NK-92 treated with Interleukin-12 subunit alpha and Interleukin-12 subunit beta, amount 100 ng/mL, for 24 hours (cell line): ENCODE measurements at places on chromosomes 2 and 18.

GRCh38 chr18:43847164-43848091 is 570.1 kb upstream of the SYT4 start:
- DNase-seq: no peak

- DNase-seq: no peak
Measured at GRCh38 chr2:224997802-224998201, 44.5 kb downstream of the DOCK10 start.

GRCh38 chr18:4020026-4020425 is 435.1 kb downstream of the DLGAP1 start:
- no peak for DNase-seq

GRCh38 chr18:63074981-63075404 is 244.6 kb downstream of the BCL2 start:
- no peak for DNase-seq

DNA sequence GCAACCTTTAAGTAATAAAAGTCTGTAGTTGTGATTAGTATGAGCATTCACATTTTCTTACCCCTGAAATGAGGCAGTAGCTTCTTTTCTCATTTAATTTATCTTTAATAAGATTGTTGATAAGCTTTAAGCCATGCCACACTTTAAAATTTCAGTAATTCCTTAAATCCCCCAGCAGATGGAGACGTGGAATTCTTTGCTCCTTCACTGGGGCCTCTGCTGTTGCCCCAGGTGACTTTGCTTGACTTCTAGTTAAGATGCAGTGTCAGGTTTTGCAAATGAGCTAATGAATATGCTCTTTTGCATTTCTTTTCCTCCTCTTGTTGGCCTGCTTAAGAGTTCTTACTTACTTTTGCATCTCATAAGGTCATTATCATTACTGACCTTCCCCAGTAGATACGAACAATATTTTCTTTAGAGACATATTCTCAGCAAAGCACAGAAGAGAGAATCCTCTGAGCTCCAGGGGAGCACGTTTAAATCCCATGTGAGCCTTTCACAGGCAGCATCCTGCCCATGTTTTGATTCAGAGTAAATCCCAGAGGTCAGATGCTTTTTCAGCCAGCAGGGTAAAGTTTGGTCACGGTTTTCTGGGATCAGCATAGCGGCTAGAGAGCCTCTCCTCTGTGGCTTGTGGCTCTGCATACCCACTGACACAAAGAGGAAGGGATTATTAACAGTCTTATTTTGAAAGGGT is 222.9 kb downstream of the PTPRM start:
- DNase-seq: no peak

- no peak for DNase-seq
Measured at GRCh38 chr2:130910931-130911330, 74.2 kb downstream of the ARHGEF4 start.

DNA sequence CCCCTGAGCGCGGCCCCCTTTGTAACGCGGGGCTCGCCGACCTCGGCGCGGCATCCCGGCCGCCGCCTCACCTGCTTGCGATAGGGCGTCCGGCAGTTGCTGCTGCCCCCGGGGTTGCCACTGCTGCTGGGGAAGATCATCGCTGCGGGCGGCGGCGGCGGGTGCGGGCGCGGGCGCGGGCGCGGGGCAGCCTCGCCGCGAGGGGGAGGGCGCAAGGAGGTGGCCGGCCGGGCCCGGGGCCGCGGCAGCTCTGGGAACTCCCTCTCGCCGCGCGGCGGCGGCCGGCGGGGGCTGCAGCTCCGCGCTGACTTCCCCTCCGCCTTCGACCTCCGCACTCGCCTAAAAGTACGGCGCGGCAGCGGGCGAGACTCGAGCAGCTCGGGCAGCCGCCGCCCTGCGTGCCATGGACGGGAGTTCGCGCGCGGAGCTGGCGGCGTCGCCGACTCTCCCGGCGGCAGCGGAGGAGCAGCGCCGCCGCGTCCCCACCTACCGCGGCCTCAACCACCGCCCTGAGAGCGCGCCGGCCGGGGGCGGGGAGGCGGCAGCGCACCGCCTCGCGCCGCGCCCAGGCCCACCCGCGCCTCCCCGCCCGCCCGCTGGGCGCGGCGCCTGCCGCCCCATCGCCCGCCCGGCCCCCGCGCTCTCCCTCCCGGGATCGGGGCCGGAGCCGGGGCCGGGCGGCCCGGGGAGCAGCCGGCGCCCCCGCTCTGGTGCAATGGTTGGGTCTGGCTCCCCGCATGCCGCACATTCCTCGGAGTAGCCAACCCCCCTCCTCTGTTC is 86.0 kb downstream of the RBMS1 start:
- DNase-seq: peak; percentile 63

- DNase-seq: no peak
Measured at GRCh38 chr18:28855524-28855923, 678.6 kb upstream of the CDH2 start.

DNA sequence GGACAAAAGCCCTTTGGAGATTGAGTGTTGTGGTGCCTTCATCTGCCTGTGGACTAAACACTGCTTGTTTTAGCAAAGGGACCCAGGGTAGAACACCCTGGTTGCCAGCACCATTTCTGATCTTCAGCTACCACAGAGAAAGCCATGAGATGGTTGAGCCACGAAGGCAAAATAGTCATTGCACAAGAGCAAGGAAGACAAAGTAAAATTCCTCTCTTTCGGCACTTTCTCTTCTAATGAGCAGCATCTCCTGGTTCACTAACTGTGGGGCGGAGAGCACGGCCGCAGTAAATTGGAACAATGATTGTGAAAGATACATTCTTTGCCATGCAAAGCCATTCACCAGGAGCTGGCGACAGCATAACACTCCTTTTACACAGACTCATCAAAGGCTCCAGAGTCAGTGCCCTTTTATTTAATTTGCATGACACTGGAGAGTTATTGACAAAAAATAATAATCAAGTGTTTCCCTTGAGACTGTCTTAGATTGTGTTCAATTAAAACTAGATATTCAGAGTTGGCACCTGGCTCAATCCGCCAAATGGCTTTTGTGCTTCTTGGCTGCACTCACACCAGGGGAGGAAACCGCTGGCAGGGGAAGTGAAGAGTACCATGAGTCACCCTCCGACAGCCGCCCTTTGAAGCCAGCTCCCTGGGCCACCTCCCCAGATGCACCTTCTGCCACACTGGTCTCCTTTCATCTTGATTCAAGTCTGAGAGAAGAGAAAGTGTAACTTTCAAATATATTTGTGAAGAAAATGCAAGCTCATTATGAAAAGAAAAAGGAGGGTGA is 100.5 kb upstream of the MEIS1 start:
- no peak for DNase-seq

DNA sequence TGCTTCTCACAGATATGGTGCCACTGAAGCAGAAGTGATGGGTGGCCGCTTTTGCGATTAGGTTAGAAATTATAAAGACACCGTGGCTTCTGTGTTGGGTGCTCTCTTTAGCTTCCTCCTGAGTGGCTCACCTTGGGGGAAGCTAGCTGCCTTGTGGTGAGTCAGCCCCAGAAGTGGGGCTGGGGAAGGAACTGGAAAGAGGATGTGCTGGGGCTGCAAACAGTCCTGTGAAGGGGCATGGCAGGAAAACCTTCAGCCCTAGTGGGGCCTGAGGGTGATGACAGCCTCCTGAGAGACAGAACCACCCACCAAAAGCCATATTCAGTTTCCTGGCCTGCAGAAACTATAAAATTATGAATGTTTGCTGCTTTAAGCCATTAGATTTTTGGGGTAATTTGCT is 8.9 kb upstream of the ASB18 start:
- no peak for DNase-seq

DNA sequence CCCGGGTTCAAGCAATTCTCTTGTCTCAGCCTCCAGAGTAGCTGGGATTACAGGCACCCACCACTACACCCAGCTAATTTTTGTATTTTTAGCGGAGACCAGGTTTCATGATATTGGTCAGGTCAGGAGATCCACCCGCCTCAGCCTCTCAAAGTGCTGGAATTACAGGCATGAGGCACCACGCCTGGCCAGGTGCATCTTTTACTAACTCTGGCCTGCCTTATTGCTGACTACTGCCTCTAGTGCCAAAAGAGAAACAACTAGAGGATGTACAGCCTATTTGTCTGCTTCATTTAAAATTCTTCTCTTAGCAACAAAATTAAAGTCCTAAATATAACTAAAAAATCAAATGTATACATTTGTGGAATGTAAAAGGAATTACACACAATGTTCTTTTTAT is 115.4 kb downstream of the BMPR2 start:
- DNase-seq: no peak

DNA sequence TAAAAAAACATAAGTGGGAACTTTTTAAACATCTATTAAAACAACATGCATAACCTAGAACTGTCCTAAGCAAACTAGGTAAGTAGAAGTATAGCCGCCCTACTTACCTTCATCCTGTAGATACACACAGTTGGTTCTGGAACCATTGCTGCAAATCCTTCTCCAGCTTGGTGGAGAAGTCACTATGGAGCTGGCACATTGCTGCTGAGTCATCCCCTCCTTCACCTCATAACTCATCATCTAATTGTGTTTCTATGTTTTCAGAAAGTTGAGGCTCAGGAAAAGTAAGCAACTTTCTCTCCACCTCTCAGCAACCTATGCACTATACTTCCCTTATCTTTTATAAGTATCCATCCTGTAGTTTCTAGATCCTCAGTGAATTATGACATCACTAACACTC is 269.8 kb upstream of the MMADHC start:
- DNase-seq: no peak

DNA sequence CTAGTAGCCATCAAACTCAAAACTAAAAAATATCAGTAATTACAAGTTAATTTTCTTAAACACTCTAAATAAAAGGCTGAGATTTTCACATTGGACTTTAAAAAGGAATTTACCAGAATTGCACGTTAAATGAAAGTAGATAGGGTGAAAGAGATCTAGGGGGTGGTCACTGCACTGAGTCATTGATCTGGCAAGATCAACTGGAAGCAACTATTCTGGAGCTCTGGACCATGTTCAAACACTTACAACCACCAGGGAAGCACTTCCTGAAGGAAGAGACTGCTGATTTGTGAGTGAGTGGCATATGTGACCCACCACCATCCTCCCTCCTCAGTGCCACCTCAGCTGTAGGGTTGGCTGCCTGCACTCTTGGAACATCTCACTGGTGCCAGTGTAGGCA is 111.8 kb downstream of the UGGT1 start:
- DNase-seq: no peak

- no peak for DNase-seq
Measured at GRCh38 chr2:224181534-224182155, 142.6 kb upstream of the SERPINE2 start.

- no peak for DNase-seq
Measured at GRCh38 chr2:161422816-161423403, 6.8 kb downstream of the TBR1 start.

DNA sequence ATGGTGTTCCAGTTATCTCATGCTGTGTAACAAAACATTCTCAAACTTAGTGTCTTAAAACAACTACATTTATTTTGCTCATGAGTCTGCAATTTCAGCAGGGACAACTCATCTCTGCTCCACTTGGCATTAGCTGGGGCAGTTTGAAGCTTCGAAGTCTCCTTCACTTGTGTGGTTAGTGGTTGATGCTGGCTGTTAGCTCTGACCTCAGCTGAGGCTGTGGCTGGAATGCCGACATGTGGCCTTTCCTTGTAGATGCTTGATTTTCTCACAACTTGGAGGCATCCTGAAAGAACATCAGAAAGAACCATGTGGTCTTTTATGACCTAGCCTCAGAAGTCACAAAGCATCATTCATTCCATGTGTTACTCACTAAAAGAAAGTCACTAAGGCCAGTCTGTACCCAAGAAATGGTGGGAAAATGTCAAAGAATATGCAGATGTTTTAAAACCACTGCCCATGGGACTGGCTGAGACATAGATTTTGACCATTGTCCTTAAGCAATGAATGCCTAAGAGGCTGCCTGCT is 3.8 kb upstream of the TMSB10 start:
- DNase-seq: no peak
